CD8-positive, alpha-beta memory T cell (primary cell): ENCODE measurements at places on chromosomes 11 and 22. TPM values are rescaled to one million over a fixed set of nuclear protein-coding genes. Genes with fewer than 3 reads are reported as not detected.
A peak's percentile ranks its signal among the peaks of the same experiment; 100 is the strongest.

Gene CHRM4
- total RNA-seq: not detected

Gene GRIK4
- total RNA-seq: not detected

Gene KRTAP5-8
- not detected for total RNA-seq

Gene SYCE3
- not detected for total RNA-seq

Gene SSTR3
- 0.24 TPM for total RNA-seq

GRCh38 chr11:70226183-70226582 is 23.1 kb downstream of the FADD start:
- DNase-seq: no peak

GRCh38 chr11:68312117-68312779 is at the start of gene LRP5:
Gene LRP5 (plus strand): TSS chr11:68312591. CDS start chr11:68312715, 124 bp downstream.
- peak; percentile 40 for DNase-seq

DNA sequence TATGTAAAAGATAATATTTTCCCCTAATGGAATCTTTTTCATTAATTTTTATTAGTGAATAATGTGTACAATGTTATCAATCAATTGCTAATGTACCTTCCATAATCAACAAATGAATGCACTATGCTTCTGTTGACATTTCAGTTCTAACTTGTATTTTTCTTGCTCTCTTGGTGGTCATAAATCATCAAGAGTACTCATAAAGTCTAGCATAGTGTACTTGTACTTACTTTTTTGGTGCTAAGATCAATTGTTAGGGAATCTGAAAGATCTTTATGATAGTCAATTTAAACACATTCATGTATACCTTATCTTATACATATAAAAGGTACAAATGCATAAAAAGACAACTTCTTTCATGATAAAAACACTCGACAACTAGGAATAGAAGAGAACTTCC is 10.5 kb downstream of the ENTHD1 start:
- no peak for DNase-seq

DNA sequence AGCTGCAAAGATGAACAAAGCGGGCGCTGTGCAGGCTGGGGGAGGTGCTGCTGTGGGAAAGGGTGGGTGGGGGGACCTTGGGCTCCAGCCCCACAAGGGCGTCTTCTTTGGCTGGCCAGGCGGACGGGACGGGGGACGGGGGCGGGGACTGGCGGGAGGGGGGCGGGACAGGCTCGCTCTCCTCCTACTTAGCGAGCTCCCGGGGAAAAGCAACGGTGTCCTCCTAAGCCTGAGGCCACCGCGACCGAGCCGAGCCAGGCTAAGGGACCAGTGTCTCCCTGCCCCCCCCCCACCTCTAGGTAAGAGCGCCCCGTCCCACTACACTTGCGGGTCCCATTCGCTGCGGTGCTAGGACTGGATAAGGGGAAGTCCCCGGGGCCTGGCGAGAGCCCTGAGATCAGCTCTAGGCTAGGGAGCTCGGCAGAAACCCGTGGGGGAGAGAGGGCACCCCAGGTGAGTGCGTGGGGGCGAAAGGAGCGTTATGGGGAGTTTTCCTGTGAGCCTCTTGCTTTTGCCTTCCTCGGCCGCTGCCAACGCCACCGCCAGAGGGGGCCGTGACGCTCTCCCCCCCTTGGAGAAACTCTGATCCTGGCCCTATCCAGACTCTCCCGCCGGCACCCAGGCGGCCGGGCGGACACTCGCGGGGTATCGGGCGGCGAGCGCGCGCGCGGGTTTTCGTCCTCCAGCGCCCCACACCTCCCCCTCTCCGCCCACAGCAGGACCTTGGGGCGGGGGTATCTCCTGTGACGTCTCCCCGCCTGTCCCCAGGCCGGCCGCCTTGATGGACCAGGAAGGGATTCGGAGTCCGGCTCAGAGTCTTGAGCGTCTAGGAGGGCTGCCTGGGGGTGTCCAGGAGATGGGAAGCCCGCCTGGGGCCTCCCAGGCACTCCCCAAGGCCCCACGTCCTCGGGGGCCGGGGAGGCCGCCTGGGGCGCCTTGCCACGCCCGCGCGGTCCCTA is at the start of gene PHLDB1:
Gene PHLDB1 (plus strand): TSS at position 215 of the 959 bp plus-strand sequence. CDS start 6,222 bp downstream, outside the sequence.
- peak; percentile 27 for DNase-seq

GRCh38 chr11:70068950-70069349 is 9.2 kb upstream of the ANO1 start:
- DNase-seq: no peak

DNA sequence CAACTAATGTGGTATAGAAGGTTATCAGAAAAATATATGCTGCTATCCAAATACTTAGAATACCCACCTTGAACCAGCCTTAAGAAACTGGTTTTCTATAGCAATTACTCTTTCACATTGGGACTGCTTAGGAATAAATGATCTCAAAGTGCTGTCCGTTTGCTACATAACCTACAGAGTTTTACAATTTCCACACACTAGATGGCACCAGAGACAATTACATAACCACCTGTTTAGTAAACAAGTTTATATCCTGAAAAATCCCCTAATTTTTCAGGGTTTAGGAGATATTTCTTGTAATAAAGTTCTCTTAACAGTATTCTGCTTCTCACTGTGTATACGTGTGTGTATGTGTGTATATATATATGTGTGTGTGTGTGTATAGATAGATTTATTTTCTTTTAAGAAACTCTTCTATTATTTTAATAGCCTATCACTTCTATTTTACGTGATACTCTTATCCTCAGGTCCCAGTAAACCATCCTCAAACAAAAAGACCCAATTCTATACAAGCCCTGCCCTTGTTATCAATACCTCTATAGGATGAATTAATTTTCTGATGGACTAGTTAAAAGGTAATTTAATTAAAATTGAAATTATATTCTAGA is 6.7 kb upstream of the OR5I1 start:
- DNase-seq: no peak

DNA sequence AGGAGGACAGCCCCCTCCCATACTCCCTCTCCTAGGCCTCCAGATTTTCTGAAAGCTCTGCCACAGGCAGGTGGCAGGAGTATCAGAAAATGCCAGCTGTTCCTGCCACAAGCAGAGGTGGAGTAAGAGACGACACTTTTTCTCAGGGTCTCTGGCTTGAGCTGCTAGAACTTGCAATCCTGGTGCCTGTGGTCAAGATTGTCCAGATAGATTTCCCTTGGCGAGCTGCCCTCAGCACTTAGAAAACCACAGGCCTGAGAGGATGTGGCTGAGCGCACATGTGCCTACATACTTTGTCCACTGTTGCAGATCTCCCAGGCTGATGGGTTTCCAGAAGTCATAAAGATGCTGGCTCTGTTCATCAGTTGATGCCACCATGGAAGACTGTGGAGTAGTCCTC is 65.7 kb upstream of the NAV2 start:
- no peak for DNase-seq
